PC-9 (cell line): ENCODE measurements at places on chromosomes 3 and 15.

DNA sequence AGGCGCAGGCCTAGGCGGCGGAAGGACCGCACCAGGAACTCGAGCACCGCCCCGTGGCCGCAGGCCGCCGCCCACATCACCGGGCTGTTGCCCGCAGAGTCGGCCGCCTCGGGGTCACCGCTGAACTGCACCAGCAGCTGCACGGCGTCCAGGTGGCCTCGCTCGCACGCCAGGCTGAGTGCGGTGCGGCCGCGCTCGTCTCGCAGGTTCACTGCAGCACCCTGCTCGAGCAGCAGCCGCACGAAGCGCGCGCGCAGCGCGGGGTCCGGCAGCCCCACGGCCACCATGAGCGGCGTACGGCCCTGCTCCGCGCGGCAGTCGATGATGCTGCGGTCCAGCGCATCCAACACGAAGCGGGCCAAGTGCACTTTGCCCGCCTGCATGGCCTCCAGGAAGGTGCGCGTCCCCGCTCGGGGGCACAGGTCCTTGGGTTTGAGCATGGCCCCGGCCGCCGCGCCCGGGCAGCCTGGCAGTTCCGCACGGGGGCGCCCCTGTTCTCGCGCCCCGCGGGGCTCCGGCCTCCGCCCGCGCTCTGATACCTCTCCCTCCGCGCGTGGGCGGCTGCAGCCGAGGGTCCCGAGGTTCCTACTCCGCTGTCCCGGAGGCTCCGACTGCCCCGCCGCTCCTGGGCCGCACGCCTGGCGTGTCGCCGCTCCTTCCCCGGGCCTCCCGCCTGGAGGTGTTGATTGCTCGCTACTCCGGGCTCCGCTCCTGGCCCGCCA is 556 bp downstream of the ANKRD63 start:
- DNase-seq: peak; percentile 54

GRCh38 chr3:59001675-59002074 is 48.1 kb downstream of the CFAP20DC start:
- DNase-seq: no peak

DNA sequence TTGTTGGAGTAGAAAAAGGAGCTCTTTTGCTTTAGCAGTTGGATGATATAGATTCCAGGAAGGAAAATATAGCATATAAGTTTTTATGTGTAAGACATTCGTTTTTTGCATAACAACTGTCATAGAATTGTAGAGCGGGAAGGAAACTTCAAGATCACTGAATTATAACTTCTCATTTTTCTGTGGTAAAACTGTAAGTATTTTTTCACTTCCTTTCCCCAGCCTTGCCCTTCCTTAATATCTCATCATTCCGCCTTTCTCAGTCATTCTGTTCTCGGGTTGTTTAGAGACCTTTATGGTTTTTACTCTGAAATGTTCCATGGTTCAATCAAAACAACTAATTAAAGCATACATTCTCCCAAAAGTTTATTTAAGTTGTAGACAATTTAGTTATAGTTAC is 1.1 kb downstream of the EAF2 start:
- DNase-seq: no peak

GRCh38 chr3:73687106-73688004 is 62.6 kb upstream of the PDZRN3 start:
- DNase-seq: no peak

DNA sequence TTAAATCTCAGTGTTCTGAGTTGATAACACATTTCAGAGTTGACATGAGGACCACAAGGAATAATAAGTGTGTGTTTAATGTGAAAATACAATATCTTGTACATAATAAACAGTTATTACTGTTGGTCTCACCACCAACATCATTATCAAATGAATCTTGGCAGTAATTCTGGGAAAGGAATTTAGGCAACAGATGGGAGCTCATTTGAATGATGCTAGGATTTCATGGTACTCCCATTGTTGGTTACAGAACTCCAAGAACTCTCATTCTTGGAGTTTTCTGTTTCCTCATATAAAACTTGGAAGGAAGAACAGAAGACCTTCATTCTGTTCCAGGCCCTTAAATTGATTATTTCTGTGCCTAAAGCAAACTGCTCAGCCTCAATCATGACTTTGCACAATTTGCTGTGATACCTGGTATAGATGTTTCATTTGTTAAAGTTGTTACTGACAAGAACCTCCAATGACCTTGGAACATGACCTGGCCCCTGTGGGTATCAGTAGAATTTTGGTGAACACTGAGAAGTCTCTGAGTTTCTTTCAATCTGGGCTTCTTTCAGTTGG is 385.8 kb downstream of the LPP start:
- no peak for DNase-seq

DNA sequence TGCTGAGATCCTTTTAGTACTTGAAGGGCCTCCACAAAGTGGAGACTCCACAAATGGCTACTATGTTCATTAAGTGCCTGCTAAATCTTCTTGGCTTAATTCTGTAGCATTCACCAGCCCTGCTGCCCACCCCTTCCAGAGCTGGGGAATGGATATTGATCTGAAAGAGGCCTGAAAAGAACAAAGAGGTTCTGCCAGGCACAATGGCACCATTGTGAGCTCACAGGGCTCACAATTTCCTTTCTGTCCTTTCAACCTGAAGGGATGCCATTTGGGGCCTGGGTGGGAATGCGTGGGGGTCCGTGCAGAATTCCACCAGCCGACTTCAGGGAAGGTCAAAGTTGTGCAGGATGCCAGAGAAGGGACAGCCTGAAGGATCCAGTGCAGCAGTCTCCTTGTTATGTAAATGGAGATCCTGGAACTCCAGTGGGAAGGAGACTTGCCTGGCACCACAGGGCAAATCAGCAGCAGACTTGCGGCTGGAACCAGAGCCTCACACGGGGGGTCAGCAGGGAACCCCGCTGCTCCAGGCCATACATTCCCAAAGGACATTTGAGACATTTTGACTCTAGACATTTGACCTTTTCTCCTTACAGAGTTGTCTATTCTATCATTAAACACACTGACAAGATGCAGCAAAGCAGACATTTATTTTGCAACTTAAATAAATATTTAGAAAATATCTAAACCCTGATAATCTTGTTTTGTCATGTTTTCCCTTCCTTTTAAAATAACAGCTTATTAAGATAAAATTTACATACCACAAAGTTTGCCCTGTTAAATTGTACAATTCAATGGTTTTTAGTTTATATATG is 21.5 kb upstream of the MORF4L1 start:
- DNase-seq: no peak

DNA sequence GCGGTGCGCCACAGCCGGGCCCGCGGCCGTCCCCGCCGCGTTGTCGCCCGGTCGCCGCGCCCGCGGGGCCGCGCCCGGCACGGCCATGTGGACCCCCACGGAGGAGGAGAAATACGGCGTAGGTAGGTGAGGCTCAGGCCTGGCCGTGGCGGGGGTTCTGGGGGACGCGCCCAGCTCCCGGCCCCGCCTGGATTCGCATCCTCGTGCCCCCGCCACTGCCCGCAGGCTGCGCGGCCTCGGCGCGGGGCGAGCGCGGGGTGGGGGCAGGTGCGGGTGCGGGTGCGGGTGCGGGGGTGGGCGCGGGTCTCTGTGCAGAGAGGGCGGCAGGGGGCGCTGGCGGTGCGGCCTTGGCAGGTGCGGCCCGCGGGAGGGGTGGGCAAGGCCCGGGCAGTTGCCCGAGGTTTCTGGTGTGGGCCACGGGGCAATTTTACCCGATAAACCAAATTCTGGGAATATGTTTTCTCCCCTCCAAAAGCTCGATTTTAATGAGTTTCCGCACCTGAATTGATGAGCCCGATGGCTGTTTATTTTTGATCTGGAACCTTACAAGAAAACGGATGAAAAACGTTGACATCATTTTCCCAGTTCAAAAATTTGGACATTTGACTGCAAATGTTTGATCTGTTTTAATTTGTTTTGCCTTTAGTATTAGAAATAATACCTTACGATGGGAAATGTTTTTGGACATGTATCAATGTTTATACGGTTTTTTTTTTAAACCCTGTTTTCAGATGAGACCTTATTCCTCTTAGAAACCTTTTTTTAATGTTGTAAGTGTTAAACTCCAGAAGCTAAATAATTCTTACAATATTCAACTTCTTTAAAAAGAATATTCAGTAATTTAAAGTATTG is 678 bp downstream of the DOCK3 start:
- no peak for DNase-seq

DNA sequence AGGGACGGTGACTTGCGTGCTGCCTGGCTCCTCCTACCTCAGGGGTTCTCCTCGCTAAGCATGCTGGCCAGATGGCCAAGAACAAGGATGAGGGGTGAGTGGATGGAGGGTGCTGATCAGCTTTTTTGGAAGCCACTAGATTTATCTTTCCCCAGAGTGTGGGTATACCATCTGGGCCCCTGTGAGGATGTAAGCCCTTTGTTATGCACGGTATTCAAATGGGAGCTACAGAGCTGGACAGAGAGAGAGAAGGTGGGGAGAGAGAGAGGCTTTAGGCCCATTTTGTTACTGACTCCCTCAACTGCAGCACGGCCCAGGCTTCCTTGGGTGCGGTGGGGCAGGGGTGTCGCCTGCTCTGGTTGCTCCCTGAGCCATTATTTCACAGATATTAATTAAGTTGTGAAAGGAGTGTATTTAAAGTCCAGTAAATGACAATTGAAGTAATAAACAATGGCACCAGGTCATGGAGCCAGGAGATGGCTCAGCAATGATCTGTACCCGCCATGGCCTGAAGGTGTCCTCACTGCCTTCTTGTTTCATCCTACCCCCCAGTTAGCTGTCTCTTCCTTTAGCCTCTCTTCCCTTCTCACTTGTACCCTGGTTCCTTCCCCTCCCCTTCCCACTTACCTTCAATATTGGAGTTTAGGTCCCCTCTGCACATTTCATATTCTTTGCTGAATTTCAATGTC is 158.0 kb downstream of the CLSTN2 start:
- no peak for DNase-seq

DNA sequence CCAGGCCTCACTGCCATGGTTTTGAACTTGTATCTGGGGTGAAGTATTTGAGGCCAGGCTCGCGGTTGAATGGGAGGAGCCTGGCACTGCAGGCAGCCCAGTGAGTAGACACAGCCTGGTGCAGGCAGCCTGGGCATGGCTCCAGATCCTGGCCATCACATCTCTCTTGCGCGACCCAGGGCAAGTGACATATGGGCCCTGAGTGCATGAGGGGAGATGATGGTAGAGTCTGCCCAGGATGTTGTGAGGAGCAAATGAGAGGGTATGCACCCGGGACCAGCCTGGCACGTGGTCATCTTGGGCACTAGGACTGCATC is 103.5 kb downstream of the TBC1D2B start:
- DNase-seq: peak; percentile 59

DNA sequence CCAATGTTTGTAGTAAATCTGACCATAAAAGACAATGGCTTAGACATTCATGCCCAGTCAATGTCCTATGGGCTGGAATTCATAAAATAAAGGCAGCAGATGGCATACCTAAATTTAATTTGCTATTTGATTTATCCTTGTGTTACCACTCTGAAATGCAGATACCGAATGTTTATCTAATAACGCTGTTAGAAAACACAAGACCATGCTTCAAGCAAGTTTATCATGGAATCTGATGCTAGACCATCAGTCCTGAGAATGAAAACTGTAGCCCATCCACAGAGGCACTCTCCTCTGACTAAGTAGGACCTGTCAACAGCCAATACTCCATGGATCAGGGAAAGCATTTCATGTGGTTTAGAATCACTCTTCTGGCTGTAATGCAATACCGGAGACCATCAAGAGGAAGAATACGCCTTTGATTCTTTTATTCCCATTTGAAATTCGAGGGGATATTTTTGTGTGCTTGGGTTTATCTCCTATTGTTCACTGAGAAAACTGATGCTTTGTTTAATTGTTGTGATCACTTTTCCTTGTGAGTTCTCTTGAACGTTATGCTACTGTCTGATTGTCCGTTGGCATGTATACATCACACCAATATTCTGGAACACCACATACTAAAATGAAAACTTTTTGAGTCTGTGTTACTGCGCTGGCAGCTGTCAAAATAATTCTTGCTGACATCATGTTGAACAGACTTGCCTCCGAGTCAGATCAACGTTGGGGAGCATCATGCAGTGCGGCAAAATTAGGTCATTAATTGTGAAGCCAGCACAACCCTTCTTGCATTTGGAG is 12.1 kb upstream of the CPB1 start:
- DNase-seq: no peak

- DNase-seq: no peak
Observed at GRCh38 chr3:123553536-123553935, 31.3 kb downstream of the HACD2 start.

DNA sequence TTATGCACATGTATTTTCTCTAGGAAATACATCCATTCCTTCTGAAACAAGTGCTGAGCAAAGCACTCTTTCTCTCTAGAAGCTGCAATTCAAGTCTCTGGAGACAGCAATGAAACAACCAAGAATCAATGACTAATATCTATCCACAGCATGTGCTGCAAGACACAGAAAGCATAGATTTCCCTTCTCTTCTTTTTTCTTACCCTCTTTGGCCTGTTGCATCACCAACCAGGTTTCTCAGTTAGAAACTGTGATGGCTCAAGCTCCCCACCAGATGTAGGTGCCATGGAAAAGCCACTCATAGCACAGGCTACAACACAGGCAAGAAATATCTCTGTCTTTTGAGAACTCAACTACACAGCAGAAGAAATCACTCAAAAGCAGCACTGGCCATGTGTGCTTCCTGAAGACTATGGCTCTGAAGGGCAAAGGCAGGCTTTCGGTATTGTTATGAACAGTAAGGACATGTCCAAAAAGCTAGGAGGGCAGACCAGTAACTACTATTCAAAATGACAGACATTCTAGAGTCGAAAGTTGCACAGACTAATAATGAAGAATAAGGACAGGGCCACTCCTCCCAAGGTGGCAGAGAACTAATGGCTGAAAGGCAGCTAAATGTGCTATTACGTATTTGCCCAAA is 15.5 kb downstream of the ZDHHC3 start:
- peak; percentile 9 for DNase-seq

GRCh38 chr3:9473496-9474065 is 76.2 kb downstream of the SETD5 start:
- DNase-seq: no peak

GRCh38 chr15:89395461-89395871 is 60.8 kb upstream of the POLG start:
- no peak for DNase-seq

DNA sequence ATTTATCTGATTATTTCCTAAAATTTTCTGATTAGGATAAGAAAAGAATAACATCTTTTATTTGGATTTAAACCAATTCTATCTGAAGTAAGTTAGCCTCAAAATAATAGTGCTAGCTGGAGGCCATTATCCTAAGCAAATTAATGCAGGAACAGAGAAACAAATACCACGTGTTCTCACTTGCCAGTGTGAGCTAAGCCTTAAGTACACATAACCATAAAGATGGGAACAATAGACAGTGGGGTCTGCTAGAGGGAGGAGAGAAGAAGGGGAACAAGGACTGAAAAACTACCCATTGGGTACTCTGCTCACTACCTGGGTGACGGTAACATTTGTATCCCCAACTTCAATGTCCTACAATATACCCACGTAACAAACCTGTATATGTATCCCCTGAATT is 31.3 kb upstream of the LYSMD4 start:
- no peak for DNase-seq

DNA sequence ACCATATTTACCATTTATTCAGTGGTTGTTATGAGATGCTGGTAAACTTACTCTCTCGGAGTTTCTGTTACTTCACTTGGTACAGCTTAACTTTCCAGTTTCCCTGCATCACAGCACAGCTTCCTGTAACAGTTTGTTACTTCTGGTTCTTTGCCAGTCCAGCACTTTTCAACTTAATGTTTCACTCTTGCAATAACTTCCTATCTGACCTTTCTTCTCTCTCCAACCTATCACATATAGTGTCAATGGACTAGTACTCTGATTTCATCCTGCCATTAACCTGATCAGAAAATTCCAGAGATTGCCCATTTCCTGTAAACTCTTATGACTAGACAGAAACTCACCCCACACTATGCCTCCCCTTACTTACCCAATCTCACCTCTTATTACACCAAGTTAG is 3.9 kb upstream of the ATP11B start:
- DNase-seq: no peak
